ENCODE measurements at places on chromosomes 4 and X. TPM values are rescaled to one million over a fixed set of nuclear protein-coding genes. Genes with fewer than 3 reads are reported as not detected.

Gene CRMP1
- total RNA-seq, result under 0.01 TPM

Gene RXFP1
- 0.97 TPM for total RNA-seq

Gene UCP1
- total RNA-seq, result not detected

Gene SYNPO2
- total RNA-seq, result 6.4 TPM

Gene RHOXF1
- total RNA-seq, result not detected

Gene USP11
- total RNA-seq, result 34.5 TPM

Gene NLGN3
- total RNA-seq, result 0.26 TPM

Gene AR
- total RNA-seq, result 4.6 TPM

Gene CENPVL2
- total RNA-seq, result not detected

Gene HSD17B11
- total RNA-seq, result 35.9 TPM

Gene NDP
- 3.7 TPM for total RNA-seq

Gene KDR
- 0.43 TPM for total RNA-seq

Gene PABPC1L2B
- not detected for total RNA-seq

Gene ABLIM2
- total RNA-seq, result 0.52 TPM

Gene CAPN6
- total RNA-seq, result 0.32 TPM

Gene GPR173
- 2.8 TPM for total RNA-seq

Gene INTS6L
- 4.0 TPM for total RNA-seq

Gene PIN4
- 5.2 TPM for total RNA-seq

Gene KLHL34
- 0.26 TPM for total RNA-seq

Gene ZNF280C
- total RNA-seq, result 7.6 TPM

Gene ASB5
- 0.26 TPM for total RNA-seq
